ENCODE measurements at places on chromosomes 7 and 10.

- DNase-seq = no peak
These were observed 46.5 kb downstream of the LHPP start for GRCh38 chr10:124508070-124508667.

- no peak for DNase-seq
These were observed 78.4 kb upstream of the CACNA2D1 start for GRCh38 chr7:82521906-82522445.

- DNase-seq = no peak
These were observed 29.1 kb downstream of the WDR37 start for GRCh38 chr10:1085258-1085657.

DNA sequence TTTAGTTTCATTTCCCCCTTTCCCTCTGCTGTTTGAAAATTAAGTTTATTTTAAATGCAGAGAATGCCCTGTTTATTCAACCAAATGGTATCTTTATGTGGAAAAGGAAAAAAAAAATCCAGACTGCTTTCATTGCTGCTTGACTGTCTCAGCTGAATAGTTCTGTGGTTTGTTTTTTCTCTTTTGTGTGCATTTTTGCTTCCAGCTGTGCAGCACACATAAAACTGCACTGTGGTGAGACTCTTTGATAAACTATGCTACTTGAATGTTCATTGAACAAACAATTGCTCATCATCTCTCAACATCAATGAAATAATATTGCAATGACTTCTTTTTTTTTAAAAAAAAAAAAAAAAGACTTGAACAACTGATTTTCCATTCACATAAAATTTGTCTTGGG, 78.6 kb upstream of the GLI3 start:
- no peak for DNase-seq

GRCh38 chr10:122010405-122011050, 21.6 kb downstream of the TACC2 start:
- no peak for DNase-seq

- no peak for DNase-seq
These were observed 104.6 kb downstream of the ITGB8 start for GRCh38 chr7:20435305-20435704.

GRCh38 chr7:131533151-131533559, 23.3 kb downstream of the PODXL start:
- no peak for DNase-seq

DNA sequence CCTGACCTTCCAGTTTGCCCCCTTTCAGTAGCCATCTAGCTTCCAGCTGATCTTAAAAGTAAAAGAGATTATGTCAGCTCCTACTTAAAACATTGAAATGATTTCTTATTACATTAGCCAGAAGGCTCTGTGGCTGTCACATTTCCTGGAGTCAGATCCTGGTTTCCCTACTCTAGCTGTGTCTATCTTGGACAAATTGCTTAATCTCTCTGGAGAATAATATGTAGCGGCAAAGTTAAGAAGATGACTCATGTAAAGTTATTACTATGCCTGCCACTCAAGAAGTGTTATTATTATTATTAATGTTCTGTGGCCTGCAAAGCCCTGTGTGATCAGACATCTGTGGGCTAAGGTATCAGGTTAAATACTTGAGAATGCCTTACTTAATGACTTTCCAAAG, 107.2 kb downstream of the RUNDC3B start:
- no peak for DNase-seq

Measured in right forelimb (tissue), 1 donor.